ENCODE measurements at places on chromosomes 11 and 22.

GRCh38 chr22:45204241-45204640 is 36.5 kb downstream of the KIAA0930 start:
- no peak for DNase-seq

DNA sequence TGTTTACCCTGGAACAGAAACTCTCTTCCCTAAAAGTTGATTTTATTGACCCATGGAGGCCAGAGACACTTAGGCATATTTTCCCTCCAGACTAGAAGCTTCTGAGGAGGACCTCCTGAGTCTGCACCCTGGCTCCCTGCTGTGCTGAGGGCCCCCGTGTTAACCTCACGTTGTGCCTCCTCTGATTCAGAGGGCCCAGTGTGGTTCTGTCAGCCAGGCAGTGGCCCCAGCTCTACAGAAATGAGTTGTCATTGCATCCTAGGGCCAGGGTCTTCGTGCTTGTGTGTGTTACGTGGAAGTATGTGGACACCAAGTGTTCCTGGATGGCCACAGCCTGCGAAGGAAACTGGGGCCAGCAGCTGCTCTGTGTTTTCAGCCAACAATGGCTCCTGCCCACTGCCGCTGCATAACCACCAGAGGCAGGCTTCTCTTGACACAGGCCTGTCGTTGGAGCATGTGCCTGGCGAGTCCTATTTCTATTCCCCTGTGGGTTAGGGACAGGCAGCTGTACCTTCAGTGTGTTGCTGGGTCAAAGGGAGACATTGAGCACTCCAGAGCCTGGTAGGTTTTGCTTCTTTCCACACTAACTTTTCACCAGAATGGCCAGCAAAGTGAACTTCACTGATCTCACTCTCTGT is 44.5 kb downstream of the MED15 start:
- DNase-seq, result peak; percentile 13

- no peak for DNase-seq
Observed at GRCh38 chr22:29702931-29703501, 16.8 kb upstream of the CABP7 start.

DNA sequence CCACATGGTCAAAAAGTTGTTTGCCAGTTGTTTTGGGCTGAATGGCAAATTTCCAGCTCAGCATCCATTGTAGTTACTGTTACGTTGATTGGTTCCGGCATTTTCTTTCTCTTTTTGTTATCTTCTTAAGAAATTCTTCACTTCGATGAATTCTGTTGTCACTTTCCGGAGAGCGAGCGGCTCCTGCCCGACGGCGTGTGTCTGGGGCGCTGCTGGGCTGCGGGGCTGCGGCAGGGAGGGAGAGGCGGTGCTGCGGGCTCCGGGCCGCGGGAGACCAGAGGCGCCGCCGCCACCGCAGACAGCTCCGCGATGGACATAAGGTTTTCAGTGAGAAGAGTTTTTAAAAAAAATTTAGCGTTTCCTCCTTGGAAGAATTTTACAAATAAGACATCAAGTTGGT is 117.4 kb downstream of the RRM1 start:
- peak; percentile 68 for DNase-seq

GRCh38 chr22:43234264-43234988 is 47.5 kb upstream of the TTLL12 start:
- DNase-seq, result no peak

DNA sequence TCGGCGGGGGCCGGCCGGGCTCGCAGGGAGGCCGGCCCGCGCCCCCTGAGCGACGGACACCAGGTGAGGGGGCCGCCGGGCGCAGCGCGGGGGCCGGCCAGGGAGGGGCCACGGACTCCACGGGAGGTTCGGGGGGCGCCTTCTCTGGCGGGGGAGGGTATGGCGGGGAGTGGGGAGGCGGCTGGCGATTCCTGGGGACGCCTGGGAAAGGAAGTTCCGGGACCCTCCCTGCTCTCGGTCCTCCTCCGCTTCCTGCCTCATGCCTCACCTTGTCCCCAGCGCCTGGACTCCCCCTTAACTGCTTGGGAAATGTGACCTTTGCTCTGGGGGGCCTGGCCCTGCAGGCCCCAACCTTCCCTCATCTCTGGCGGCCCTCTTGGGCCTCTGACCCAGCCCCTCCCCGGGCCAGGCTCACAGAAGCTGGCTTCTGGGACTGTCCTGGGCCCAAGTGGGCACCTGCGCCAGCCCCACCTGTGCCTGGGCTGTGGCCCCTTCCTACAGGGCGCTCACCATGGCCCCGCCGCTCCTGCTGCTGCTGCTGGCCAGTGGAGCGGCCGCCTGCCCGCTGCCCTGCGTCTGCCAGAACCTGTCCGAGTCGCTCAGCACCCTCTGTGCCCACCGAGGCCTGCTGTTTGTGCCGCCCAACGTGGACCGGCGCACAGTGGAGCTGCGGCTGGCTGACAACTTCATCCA is 516 bp downstream of the LRFN4 start:
- DNase-seq, result peak; percentile 77

DNA sequence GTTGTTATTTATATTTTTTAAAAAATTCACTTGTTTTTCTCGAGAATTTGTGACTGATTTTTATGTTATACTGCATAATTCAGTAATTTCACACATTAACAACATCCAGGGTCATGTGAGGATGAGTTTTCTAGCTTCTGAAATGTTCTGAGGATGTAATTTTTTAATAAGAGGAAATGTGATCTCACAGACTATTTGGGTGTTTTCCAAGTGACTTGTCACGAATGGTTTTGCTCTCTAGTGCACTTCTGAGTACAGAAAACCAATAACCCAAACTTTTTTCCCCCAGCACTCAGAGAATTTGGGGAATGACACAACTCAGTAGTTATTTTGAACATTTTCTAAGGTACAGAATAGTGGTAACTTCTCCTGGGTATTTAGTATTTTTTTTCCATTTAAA is 821.1 kb upstream of the ARHGAP42 start:
- DNase-seq, result no peak

DNA sequence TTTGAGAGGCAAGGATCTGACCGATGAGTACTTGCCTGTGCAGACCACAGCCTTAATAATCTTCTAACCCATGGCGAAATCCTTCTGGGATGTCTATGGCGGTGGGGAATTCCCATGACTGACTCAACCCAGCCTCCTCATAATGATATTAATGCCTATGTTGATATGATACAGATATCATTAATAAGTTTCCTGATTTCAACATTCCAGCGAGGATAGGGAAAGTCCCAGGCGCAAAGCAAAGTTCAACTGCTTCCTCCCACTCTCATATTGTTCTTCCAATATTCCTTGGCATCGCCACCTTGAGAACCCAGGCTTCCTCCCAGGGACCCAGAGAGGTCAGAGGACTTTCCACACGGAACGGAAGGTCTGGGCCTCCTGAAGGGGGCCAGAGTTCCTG is 110.3 kb upstream of the TMEM45B start:
- DNase-seq, result no peak

DNA sequence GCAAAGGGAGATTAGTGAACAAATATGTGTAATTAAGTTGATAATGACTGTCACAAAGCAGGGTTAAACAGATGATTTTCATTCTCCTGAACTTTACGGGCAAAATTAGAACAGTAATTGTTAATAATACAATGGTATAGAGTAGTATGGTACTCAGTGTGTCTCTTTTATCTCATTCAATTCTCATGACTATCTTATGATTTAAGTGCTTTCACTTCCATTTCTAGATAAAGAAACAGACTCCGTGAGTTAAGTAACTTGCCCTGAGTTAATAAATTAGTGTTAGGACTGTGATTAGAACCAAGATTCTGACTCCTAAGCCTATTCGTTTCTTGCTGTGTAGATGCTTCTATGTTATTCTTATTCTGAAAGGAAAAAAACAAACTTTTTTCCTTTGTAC is 22.0 kb downstream of the PIH1D2 start:
- DNase-seq, result no peak

DNA sequence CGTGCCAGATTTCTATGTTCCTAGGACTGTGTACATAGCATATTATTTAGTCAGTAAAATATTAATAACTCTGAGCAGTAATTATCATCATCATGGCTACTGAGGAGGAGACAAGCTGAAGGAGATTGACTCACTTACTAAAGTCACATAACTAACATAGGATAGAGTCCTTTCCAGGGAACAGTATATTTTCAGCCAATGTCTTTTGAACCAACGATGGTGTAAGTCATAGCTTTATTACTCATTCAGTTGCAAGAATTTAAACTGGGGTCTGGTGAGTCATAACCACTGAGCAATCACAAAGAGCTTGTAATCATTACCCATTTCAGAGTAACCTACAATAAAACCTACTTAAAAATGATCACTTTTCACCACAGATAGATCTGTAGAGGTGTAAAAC is 1564.8 kb upstream of the TENM4 start:
- no peak for DNase-seq

DNA sequence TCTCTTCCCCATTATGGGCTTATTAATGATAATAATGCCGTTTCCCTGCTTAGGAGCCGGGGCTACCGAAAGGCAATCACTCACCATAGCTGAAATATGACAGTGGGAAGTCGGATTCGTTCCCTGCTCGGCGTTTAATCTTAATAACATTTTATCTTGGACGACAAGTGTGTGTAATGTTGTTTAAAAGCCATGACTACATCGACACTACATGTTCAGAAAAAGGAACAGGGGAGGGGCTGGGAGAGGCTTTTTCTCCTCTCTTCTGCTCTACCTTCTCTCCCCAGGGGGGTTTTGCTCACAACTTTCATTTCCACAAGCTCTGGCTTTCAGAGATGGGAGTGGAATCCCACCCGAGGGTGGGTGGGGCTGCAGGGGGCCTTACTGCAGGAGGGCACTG is 105.5 kb downstream of the DSCAML1 start:
- DNase-seq, result no peak

GRCh38 chr11:71209656-71210055 is 42.7 kb downstream of the SHANK2 start:
- DNase-seq, result no peak

DNA sequence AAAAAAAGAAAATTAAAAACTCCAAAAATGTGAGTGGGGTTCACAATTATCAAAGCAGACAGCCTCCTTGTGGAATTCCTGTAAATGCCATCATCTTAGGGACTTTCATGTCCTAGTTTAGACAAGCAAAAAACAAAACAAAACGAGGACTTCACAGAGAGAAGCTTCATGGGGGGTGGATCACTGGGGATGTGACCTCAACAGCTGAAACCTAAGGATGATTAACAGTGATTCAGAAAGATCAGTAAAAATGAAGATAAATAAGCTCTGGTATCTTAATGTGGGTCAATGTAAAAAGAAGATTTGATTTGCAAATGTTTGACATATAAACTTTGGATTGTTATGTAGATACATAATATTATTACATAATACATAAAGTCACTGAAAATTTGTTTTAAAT is 8.1 kb upstream of the OR10W1 start:
- no peak for DNase-seq

DNA sequence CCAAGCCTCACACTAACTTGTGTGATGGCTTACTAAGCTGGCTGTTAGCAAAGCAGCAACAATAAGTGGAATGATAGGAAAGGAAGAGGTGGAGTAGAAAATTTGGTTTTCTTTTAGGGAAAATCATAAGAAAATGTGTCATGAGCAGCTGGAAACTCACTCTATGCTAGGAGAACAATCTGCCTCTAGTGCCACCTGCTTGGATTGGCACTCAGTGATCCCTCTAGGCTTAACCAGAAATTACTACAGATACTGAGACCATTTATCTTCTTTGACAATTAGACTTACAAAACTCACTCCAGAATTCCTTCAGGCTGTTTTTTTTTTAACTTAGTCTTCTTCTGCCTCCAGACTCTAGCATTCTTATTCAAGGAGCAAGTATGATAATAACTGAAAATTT is 117.3 kb downstream of the CD44 start:
- DNase-seq, result no peak

DNA sequence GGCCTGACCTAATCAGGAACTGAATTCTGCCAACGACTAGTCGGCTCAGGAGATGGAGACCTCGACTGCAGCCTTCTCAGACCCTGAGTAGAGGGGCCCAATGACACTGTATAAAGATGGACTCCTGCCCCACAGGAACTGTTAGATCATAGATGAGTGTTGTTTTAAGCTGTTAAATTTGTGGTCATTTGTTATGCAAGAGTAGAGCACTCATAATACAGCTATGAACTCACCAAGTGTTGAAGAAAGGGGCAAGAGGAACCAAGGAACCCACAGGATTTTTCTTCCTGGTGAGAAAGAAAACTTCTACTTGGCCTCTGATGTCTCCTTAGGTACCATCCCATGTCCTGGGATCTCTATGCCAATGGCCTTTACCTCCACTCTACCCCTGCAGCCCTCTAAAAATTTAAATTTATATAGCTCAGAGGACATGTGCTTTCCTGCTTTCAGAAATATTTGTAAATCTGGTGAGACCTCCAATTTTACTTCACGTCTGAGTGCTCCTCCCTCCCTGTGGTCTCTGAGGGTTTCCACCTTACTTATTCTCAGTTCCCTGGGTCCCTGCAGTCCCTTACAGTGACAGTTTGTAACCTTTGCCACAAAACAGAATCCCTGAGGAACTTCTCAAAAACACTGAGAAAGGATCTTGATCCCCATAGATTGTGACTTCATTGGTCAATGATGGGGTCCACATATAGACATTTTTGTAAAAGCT is 256.3 kb upstream of the ARHGAP20 start:
- DNase-seq, result no peak

GRCh38 chr11:125315079-125315740 is 150.7 kb downstream of the PKNOX2 start:
- DNase-seq, result no peak

DNA sequence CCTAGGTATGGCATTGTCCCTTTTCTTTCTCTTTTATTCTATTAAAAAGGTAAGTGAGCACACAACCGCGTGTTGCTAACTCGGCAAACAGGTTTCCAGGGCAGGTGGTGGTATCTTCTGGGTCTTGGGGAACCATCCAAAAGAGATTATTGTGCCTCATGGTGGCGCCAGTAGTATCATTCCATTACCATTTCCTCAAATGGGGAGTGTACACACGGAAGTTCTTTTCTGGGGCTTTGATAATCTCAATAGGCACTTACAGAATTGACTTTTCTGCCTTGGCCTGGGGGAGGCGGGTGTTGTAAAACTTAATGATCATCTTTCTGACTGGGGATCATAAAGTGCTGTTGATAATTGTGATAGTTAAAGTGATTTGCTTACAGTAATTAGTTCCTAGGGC is 234.1 kb downstream of the KIRREL3 start:
- peak; percentile 27 for DNase-seq

GRCh38 chr11:66070604-66071380 is 720 bp downstream of the PACS1 start:
- DNase-seq, result peak; percentile 62

Data from iPS-NIHi11 (cell line).